ENCODE measurements at places on chromosomes 6 and 20.

DNA sequence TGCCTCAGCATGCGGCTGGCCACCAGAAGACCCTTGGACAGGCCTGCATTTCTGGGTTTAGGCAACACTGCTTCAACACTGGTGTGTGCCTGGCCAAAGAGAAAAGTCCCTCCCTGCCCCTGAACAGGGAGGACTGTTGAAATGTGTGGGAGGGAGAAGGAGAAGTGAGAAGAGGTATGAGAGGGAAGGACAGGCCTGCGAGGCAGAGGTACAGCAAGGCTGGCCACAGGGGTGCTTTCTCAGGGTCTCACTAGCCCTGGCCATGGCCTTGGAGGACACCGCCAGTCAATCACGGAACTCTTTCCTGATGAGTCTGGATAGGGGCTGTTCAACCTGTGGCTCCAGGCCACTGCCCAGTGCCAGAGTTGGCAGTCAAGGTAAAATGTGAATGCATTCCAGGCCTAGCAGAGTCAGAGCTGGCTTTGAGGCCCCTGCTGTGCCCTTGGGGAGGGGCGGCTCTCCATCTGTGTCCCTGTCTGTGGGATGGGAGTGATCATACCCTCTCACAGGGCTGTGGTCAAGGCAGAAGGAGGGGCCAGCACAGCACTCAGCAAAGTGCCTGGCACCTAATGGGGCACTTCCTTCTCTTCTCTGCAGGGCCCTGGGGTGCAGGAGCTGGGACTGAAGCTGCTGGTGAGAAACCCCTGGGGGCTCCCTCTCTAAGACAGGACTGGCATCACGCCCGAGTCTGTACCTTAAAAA, 43.2 kb upstream of the CDH22 start:
- no peak for DNase-seq

- peak; percentile 77 for DNase-seq
These were observed 253.2 kb downstream of the SOX4 start for GRCh38 chr6:21846541-21847451.

GRCh38 chr6:121999456-122000065, 399.9 kb upstream of the HSF2 start:
- no peak for DNase-seq

GRCh38 chr20:47789764-47790579, 4.7 kb upstream of the SULF2 start:
- peak; percentile 21 for DNase-seq

GRCh38 chr6:108656836-108657235, 96.1 kb downstream of the FOXO3 start:
- DNase-seq: no peak

- no peak for DNase-seq
These were observed 234.4 kb downstream of the SMOC2 start for GRCh38 chr6:168675375-168675774.

DNA sequence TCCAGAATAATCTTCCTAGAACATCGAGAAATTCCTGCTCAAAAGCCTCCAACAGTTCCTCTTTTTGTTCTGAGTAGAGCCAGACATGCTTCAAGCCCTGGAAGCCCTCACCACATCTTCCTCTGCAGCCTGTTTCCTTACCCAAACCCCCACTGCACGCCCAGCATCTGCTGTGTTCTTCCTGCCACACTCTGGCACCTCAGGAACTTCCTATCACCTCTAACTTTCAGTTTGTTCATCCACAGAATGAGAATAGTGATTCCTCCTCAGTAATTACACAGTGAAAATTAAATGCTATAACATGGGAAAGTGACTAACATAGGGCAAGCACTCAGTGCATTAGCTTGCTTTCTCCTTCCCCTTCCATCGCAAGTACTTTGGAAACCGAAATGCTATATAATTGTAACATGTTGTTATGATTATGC, 26.3 kb downstream of the C6orf89 start:
- DNase-seq: no peak

- DNase-seq: no peak
These were observed 2.5 kb upstream of the HEY2 start for GRCh38 chr6:125746731-125747588.

GRCh38 chr20:47309806-47310426, 46.6 kb downstream of the ZMYND8 start:
- no peak for DNase-seq

All from NCI-H1436 (cell line).